NCI-H510A treated with DMSO at 0.1 percent for 48 hours (cell line): ENCODE measurements at places on chromosomes 13 and 19.

GRCh38 chr19:9645472-9645871 lies 24.4 kb upstream of the ZNF561 start:
- no peak for DNase-seq

DNA sequence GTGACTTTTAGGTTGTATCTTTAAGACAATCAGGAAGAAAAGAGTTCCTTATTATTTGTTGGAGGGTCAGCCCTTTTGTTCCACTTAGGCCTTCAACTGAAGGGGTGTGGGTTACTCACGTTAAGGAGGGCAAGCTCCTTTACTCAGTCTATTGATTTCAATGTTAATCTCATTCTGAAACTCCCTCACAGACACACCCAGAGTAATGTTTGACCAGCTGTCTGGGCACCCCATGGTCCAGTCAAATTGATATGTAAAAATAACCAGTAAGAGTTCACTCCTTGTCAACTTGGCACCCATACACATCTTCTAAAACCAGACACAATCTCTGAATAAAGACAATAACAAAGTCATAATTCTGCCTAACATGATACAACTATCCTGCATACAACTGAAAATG lies 292.9 kb downstream of the KLF5 start:
- no peak for DNase-seq

DNA sequence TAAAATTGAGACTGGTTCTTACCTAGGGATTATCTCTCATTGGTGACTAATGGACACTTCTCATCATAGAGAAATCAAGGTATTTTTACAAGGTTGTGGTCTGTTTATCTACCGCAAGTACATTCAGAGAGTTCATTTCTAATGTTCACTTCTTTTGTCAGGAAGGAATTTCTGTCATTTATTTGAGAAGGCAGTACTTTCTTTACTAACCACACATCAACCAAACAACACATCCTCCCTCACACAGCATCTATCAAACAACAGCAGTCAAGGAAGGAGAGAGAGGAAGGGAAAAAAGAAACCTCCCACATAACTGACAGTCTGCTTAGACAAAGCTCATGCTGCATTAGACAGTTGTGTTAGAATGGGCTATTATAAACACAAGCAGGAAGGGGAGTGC lies 182.3 kb upstream of the KLF12 start:
- no peak for DNase-seq

DNA sequence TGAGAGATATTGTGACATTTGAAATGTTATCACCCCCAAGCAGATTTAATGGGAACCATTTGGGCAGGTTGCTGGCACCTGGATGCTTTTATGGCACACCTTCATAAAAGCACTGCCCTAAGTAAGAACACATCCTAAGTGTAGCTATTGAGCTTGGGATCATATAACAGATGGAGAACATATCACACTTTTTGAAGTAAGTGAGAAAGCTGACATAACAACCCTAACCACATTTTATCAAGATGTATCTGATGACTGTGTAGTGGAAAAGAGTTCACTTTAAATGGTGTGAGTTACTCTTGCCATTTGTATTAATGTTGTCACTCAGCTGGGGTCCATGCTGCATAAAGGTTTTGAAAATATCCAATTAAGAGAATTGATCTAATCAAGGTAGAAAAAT lies 287.9 kb downstream of the DCLK1 start:
- no peak for DNase-seq

- DNase-seq: no peak
Observed at GRCh38 chr19:46739290-46739771, 6.5 kb upstream of the FKRP start.

GRCh38 chr13:99922631-99923404 lies 48.7 kb downstream of the ZIC5 start:
- no peak for DNase-seq

DNA sequence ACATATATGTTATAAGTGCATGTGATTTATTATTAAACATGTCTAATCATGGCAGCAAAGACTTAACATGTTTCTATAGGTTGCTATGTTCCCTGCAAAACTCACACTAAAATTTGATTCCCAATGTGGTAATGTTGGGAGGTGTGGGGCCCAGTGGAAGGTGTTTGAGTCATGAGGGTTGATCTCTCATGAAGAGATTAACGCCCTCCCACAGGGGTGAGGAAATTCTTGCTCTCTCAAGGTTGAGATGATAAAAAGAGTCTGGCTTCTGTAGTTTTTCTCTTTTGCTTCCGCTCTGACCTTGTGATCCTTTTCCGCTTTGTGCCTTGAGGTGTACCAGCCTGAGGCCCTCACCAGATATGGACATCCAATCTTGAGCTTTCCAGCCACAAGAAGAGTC lies 737.5 kb upstream of the SLITRK5 start:
- DNase-seq: no peak

- no peak for DNase-seq
Observed at GRCh38 chr13:100389617-100390016, 199.0 kb downstream of the GGACT start.

DNA sequence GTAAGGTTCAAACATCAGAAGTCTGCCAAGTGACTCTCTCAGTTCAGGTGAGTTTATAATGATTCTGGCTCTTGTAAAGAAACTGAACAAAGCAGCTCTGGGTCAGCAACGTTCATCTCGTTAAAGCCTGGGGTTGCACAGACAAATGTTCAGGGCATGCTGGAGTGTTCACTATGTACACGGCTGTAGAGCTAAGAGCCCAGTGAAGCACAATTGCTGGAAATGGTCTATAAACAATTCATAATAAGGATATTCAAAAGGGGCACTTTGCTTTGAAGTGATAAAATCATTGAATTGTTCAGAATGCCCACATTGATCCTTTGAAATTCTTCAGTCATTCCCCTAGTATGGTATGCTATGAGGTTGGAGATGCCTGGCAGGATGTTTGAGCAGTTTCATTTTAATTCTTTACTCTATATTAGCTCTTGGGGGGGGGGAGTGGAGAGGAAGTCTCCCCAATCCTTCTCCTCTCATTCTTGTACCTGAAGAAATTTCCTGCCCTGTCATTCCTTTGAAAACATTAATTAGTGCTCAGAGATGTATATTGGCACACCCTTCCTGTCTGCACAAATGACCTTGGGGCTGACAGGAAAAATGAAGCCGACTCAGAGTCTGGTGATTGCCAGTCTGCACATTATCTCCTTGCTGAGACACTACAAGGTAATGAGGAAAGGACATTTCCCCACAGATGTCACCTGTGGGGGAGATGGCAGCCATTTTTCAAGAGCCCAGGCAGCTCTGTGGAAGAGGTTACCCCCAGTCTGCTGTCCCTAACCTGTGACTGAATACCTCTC lies 145.5 kb downstream of the DLEU7 start:
- no peak for DNase-seq
